ENCODE measurements at places on chromosomes 2 and 18.

- no peak for DNase-seq
These were observed 9.2 kb downstream of the TMEM18 start for GRCh38 chr2:668000-668398.

DNA sequence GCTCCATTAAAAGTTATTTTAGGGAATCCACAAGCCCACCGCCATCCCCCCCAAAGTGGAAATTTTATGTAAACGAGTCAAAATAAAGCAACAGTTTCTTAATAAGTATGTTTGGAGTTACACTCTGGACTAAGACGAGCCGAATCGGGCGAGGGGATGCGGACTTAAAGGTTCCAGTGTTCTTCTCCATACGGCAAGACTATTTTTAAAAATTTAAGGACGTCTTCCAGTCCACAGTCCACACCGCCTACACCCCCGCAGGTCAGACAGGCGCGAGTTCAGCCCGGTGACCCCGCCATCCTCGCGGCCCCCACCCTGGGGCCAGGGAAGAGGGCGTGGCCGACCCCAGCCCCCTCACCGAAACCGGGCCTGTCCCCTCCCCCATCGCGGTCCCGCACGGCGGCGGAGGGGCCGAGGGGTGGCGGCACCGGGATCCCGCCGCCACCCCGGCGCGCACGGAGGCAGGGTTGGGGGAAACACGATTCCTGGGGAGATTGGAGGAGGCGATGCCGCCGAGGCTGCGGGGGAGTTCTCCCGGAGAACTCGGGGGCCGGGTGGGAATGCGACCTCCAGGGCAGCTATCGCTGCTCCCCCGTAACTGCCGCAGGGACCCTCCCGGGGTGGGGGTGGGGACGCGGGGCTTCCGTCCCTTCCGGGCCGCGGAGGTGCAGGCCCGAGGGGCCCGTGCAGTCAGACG is 24.5 kb upstream of the SMAD7 start:
- no peak for DNase-seq

DNA sequence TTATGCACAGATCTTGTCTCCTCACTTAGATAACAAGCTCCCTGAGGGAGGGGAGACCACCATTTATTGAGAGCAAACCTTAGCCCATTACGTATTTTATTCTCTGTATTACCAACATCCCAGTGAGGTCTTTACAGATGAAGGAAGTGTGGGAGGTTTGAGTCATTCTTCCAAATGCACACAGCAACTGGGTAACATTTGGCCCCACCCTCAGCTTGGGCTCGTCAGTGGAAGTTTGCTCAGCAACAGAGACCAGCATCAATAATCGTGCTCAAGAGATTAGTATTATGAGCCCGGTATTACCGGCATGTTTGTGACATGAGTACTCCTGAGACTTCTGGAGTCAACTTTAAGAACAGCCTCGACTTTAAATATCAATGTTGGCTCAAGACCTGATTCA is 168.6 kb downstream of the ETAA1 start:
- DNase-seq, result no peak

DNA sequence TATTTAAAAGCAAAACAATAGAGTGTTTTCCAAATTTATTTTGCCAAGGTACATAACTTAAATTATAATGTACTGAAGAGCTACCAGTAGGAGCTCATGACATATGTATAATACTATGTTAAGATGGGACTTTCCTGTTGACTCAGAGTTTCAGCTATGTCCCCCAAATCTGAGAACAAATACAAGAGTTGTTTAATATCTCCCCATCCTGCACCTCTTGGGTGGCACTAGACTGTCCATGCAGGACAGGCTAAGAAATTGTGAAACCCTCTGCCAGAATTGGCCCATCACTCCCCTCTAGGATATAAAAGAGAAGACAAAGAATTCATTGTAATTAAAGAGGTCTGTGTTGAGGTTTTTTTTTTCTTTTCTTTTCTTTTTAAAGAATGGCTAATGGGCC is 21.7 kb upstream of the CTAGE1 start:
- no peak for DNase-seq

DNA sequence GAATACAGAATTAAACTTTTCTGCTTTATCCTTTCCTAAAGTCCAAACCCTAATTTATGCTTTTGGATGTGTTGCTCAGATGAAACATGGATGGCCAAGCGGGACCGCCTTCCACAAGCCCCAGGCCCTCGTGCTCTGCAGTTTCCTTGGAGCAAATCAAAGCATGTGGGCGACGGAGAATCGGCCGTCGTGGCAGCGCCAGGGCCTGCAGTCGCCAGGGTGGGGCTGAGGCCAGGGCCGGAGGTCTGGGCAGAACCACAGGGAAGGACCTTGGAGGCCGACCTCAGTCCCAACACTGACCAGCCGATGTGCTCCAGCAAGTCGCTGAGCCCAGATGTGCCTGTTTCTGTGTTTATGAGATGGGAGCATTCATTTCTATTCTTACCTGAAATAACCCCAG is 108.1 kb downstream of the MBP start:
- DNase-seq, result no peak

- no peak for DNase-seq
These were observed 11.7 kb downstream of the VIT start for GRCh38 chr2:36708041-36708741.

DNA sequence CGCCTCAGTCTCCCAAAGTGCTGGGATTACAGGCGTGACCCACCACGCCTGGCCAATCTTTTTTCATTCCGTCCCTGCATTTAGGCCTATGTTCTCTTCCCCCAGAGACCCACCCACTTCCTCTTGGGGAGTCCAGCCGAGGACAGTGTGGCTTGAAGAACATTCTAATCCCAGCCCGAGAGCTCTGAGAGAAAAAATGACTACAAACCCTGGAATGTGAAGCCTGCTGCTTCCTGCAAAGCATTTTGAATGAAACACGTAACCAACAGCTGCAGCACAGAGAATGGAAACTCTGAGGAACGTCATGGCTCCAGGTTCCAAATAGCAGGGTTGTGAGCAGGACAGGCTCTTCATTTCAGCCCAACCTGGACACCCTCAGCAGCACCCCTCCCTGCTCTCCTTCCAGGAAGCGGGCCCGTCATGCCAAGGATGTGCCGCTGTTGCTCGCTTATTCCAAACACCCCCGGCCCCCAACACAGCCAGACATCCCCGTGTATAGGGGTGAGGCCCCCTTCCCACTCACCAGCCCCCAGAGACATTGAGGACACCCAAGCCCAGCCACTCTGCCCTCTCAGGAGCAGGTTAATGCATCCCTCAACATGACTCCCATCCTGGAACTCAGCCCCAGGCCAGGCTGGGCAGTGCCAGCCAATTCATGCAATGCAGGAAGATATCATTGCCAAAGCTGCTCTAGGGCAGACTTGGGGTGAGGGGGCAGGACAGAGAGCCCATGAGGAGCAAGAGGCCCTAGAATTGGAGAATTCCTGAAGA is 139.8 kb downstream of the ZFP36L2 start:
- DNase-seq, result no peak

- DNase-seq, result no peak
These were observed 307.7 kb upstream of the CCDC68 start for GRCh38 chr18:55266981-55267380.

DNA sequence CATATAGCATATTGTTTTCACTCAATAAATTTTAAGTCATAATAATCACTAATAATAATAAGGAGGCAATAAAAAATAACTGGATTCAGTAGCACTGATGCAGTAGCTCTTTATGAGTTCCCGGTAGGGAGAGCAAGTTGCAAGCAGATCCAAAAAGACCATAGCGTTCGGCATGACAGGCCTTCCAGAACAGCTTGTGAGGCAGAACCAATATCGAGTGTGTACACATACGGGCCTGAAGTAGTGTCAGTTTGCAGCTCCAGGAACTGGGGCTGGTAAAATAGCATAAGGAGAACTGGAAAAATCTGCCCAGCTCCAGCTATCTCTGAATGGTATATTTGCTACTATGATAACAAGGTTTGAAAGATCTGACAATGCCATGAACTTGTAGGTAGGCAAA is 1607.8 kb upstream of the PIK3C3 start:
- no peak for DNase-seq

DNA sequence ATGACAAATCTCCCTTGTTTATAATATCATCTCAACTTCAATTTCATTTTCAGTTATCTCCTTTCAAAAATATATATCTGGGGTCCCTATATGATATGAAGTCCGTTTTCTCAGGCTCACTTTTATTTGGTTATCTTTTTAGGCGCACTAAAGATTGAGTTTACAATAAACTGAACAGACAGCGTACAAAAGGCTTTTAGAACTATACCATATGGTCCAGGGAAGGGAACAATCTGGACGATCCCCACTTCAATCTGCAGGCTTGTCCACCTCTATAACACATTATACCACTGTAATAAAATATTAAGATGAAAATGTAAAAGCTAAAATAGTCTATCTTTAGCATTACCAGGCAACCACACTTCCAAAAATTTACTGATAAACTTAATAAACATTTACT is 289.9 kb downstream of the ZEB2 start:
- DNase-seq, result no peak

GRCh38 chr2:36492216-36492945 is 105.6 kb downstream of the FEZ2 start:
- no peak for DNase-seq

DNA sequence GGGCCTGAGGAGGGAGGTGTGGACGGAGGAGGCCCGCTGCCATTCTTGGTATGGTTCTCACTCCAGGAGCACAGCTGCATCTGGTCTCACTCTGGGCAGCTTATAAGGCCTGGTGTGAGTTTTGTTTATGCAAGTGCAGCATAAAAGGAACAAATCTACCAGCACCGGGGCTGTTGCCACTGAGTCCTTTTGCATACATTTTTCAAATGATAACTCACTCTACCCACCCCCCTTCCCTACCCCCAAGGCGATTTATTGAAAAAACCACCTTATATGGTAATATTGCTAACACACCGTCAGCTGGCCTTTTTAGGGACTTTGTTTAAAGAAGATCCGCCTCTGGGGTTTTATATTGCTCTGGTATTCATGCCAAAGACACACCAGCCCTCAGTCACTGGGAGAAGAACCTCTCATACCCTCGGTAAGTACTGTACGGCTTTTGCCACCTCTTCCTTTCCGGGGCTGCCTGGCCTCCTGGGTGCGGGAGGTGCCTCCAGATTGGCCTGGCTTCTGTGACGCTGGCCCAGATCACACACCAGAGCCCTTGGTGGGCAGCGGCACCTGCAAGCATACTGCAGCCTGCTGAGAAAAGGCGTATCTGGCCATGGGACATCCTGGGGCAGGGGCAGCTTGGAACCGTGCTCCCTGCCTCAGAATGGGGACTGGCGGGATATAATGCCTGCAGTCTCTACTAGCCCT is at the start of gene ACTG2:
ACTG2 (plus strand) TSS at position 378 of the 699 bp plus-strand sequence. CDS start 8,304 bp downstream, outside the sequence.
- no peak for DNase-seq

- DNase-seq, result no peak
These were observed 59.7 kb upstream of the PDK1 start for GRCh38 chr2:172496160-172496608.

DNA sequence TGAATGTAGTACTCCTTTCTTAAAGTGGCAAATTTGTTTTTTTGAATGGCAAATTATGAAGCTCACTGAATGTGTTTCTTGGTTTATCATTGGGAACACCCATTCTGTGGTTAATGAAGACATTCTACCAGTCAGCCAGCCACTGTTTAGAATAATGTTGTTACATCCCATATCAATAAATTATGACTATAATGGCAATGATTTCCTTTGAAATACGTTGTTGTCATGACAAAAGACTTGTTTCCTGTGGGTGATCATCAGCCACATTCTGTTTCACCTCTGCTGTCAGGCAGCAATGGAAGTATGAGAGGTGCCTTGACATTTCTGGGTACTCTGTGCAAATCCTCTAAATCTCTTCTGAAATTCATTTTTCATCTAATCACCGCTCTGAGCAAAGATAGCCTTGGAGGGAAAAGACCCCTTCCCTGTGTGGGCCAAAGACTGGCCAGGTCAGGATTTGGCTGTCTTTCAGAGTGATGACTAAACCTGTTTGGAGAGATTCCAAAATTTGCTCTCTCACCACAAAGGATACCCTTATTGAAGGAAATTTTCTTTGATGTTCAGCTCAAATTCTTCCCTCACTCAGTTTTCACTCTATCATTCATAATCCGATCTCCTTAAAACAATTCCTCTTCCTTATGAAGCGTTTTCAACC is 869.2 kb downstream of the BCL11A start:
- DNase-seq, result no peak

DNA sequence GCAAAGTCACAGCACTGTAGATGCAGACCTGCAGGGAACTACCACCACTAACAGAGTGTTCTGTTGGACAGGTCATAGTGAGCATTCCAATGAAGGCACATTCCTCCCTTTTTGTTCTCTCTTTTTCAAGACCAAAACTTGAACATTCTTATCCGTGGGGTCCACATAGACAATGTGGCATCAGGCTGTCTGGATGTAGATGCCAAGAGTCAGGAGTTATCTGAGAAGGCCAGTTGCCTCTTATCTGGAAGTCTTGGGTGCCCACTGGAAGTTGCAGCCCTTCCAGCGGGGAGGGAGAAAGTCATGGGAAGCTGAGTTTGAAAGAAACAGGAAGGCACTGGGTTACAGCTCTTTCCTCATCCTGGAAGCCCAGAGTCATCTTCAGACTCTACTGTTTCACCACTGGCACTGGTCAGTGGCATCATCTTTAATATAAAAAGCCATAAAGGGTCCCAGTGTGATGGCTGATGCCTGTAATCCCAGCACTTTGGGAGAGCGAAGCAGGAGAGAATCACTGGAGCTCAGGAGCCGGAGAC is 61.4 kb downstream of the FAM161A start:
- no peak for DNase-seq

- no peak for DNase-seq
These were observed 416.0 kb upstream of the HS6ST1 start for GRCh38 chr2:128734521-128735295.

GRCh38 chr2:47002480-47003381 is 87.1 kb upstream of the MCFD2 start:
- DNase-seq, result no peak

DNA sequence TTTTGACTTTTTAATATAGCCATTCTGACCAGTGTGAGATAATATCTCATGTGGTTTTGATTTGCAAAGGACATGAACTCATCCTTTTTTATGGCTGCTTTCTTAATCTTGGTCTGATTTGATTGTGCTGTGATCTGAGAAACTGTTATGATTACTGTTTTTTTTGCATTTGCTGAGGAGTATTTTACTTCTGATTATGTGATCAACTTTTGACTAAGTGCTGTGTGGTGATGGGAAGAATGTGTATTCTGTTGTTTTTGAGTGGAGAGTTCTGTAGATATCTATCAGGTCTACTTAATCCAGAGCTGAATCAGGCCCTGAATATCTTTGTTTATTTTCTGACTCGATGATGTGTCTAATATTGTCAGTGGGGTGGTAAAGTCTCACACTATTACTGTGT is 16.8 kb downstream of the SP140L start:
- no peak for DNase-seq

DNA sequence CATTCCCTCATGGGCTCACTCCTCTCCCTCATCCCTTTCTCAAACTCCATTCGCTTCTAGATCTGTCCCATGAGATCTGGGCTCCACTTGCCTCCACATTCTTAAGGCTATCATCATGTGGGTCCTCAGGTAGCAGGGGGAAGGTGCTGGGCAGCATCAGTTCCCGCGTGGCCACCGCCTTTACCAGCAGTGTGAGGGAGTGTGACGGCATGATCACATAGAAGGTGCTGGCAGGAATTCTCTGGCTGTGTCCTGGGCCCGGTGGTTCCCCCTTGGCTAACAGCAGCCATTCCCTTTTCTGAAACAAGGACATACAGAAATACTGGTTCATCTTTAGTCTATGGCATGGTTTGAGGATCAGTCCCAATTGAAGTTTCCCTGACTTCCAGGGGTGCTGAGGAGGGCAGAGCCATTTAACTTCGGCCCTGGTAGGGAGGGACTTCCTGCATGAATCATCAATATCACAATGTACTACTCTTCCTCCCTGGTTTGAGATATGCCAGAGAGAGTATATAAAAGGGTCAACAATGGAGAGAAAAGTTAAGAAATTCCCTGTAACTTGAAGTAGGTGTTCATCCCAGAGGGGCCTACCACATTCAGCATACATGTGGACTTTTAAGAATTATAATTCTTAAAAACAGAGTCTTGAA is 7.7 kb downstream of the DOK1 start:
- no peak for DNase-seq

All from T47D (cell line).